Mammary epithelial cell (primary cell): ENCODE measurements at places on chromosomes 1 and 21. TPM values are rescaled to one million over a fixed set of nuclear protein-coding genes. Genes with fewer than 3 reads are reported as not detected.
A peak's percentile ranks its signal among the peaks of the same experiment; 100 is the strongest.

The LIN28A gene
- 0.02 TPM for polyA plus RNA-seq

The AMY1A gene
- not detected for polyA plus RNA-seq

DNA sequence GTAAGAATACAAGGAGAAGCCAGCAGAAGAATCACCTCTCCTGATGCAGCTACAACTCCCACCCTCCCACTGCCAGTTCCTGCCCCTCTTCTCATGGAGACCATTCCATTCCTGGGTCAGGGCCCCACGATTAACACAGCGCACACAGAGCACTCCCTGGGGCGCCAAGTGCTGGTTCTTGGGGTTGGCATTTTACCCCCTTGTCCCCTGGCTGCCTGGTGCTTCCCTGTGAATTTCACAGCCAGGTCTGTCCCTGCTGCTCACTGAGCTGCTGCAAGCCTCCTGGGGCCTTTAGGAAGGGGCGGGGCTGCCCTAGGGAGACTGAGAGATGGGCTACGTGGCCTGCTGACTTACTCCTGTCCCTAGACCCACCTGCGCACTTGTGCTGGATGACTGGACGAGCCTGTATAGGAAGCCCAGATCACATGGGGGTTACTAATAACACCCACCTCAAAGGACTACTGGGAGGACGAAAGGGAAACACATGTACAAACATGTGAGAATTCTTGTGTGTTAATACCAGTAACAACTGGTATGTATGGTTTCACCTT lies 4.8 kb downstream of the ZNF672 start:
- DNase-seq, result peak; percentile 90

DNA sequence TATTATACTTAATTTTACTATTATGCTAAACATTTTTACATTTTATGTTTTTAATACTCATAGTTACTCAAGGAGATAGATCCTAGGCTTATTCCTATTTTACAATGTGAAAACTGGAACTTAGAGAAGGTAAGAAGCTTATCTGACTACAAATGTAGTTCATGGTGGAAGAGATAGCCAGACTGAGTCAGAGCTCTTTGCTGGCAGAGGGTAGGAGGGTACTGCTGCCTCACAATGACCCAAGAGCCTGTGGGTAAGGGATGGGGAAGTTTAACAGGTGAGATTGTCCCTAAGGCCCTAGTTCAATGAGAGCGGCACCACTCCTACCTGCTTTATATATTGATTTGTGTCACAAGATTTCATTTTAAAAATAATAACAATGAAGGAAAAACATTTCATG lies 34.1 kb upstream of the NEK7 start:
- no peak for DNase-seq

The LCE1E gene
- 3.4 TPM for polyA plus RNA-seq

The OR2L13 gene
- not detected for polyA plus RNA-seq

GRCh38 chr1:104467590-104467989 lies 717.9 kb downstream of the AMY1C start:
- DNase-seq, result no peak

The MANEAL gene
- polyA plus RNA-seq, result 4.6 TPM

GRCh38 chr1:6412896-6413295 lies 6.8 kb downstream of the HES2 start:
- peak; percentile 77 for DNase-seq

GRCh38 chr1:46606255-46606965 lies 2.3 kb upstream of the MKNK1 start:
- DNase-seq, result peak; percentile 48

The AADACL3 gene
- not detected for polyA plus RNA-seq

- no peak for DNase-seq
These were observed 156.2 kb downstream of the RHOU start for GRCh38 chr1:228891272-228892034.

DNA sequence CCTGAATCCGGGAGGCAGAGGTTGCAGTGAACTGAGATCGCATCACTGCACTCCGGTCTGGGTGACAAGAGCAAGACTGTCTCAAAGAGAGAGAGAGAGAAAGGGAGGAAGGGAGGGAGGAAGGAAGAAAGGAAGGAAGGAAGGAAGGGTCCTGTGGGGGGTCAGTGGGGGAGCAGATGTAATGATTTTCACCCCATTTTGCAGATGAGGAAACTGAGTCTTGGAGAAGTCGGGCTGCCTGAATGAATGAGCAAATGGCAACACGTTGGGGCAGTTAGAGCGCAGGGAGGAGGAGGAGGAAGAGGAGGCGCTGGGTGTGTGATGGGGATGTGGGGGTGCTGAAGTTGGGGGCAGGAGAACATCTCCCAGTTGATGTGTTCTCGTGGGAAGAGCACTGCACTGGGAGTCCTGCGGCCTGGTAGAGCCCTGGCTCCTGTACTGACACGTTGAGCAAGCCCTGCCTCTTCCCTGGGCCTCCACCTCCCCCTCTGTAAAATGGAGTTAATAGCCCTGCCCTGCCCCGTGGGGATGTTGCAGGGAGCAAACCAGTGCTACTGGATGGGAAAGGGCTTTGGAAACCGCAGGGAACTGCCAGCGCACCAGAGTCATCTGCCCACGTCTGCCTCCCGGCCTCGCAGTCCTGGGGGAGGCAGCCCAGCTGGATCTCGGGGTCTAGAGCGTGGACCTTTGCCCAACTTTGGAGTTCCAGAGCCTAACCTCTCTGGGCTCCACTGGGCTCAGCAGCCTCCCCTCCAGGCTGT lies 103.2 kb upstream of the CASZ1 start:
- peak; percentile 95 for DNase-seq

The ADORA1 gene
- 0.74 TPM for polyA plus RNA-seq

The HSF2BP gene
- polyA plus RNA-seq, result 3.0 TPM

DNA sequence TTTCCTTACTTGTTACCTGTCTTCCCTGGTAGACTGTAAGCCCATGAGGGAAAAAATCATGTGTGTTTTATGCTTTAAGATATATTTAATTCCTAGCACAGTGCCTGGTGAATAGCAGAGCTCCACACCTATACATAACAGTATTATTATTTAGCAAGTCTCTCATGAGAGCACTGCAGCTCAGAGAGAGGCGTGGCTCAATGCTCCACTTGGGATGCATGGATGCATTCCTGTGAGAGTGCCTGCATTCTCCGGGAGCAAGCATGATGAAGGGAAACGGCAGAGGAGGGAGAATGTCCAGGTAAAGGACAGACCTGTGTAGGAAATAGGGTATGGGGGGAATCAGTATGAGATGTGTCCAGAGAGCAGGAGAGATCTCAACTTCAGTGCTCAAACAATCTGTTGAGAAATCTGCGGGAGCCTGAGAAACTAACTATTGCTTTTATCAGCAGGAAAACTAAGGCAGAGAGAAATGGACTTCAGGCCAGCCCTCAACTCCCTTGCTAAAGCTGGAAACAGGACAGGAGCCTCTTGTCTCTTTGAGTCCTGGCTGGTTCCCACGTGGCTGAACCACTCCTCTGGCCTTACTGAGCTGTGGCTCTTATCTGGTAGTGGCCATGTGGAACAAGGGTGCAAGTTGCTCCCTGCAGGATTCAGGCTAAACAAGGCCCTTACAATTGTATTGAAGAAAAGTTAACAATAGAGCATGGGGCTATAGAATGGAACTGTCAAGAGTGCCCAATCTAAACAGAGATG lies 113.1 kb downstream of the KCNN3 start:
- DNase-seq, result no peak

GRCh38 chr1:3795453-3796214 lies 664 bp downstream of the LRRC47 start:
- DNase-seq, result no peak

The DIO1 gene
- polyA plus RNA-seq, result not detected

GRCh38 chr1:20348326-20348915 lies 57.7 kb downstream of the VWA5B1 start:
- DNase-seq, result no peak

DNA sequence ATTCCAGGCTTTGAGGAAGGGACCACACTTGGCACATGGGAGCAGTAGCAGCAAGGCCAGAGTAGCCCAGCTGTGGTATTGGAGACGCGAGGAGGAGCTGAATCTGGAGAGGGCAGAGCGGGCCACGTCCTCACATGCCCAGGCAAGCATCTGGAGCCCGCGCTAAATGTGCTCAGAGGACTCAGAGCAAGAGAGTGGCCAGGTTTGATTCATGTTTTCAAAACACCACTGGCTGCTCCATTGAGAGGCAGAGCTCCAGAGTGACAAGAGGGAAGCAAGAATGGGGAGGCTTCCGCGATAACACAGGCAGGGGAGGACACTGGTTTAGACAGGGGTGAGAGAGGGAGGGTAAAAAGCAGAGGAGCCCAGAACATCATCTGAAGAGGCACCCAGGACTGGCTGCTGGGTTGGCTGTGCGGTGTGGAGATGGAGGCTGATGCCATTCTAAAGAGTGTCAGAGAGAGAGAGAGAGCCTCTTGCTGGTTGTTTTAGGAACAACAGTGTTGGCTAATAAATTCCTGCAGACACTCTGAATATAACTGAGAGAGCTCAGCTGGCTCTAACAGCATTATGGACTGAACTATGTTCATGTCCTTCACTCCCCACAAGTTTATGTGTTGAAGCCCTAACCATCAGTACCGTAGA lies 32.3 kb downstream of the RCAN1 start:
- peak; percentile 88 for DNase-seq

GRCh38 chr1:176957603-176958002 lies 206.9 kb downstream of the ASTN1 start:
- no peak for DNase-seq

DNA sequence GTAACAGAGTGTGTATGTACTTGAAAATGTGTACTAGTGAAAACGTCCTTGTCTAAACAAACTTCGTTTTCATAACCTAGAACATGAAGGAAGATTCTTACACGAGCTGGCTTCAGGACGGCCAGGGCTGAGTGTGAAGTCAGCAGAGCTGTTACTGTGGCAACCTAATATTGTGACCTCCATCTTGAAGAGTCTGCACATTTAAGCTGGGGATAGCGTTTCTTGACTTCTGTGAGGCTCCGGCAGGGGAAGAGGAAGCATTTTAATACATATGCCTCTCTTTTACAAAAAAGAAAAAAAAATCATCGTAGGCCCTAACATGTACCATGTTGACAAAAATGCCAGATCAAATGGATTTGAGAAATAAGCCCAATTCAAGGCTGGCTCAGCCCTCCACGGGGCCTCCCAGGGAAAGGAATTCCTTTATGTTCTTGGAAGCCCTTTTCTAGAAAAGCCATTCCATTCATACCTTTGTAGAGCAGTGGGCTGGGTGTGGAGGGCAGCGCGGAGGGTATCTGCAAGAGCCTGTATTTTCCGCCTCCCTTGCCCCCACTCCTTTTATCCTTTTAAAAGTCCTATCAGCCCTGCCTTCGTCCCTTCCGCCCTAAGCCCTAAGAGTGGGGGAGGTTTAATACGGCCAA lies 51.1 kb downstream of the SIM2 start:
- DNase-seq, result no peak
